ENCODE measurements at places on chromosomes 5 and 9.

DNA sequence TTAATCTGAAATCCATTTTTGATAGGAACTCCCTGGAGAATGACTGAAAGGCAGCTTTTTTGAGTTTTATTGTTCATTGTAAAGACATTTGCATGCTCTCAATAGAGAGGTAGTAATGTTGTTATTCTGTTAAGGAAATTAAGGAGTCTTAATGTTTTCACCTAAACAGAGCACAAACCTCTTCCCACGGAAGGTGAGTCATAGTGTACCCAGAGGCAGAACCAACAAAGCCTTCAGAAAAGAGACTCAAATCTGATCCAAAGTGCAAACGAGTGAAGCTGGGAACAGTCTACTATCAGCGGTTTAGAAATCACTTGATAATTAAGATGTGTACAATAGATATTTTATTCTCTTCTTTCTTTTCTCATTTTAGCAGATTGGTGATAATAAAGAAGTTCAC lies 470.5 kb downstream of the PLK2 start:
- no peak for DNase-seq

DNA sequence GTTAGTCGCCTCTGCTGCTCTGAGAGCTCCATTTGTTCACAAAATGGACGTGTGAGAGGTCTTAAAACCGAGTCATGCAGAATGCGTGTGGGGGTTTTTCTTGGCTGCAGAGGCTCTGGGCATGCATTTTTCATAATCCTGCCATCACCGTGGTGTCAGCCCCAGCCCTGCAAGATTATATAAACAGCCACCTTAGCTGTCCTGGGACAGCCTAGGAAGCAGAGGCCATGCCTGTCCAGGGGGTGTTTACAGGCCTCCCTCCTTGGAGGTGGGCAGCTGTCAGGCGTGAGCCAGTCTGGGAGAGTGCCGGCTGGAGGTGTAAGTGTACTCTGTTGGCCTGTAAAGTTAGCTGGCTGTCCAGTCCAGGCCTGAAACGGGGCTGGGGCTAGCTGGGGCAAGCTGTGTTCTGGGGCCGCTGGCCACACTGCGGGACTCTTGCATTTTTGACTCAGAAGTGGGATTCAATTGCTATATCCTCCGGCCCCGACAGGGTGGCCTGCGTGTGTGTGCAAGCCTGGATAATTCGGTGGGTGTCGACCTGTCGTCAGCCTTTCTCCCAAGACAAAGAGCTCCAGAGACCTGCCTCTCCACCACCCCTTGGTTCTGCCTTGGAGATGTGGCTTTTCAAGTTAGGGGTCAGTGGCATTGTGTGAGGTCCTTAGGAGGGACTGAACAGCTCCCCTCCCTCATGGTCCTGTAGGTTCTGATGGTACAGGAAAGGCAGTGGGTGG lies 2.4 kb downstream of the WNK2 start:
- DNase-seq, result no peak

GRCh38 chr9:89340332-89340731 lies 22.0 kb downstream of the SECISBP2 start:
- DNase-seq, result no peak

GRCh38 chr5:154686490-154686889 lies 68.7 kb upstream of the LARP1 start:
- DNase-seq, result no peak

GRCh38 chr5:158802941-158803341 lies 296.8 kb downstream of the EBF1 start:
- no peak for DNase-seq

DNA sequence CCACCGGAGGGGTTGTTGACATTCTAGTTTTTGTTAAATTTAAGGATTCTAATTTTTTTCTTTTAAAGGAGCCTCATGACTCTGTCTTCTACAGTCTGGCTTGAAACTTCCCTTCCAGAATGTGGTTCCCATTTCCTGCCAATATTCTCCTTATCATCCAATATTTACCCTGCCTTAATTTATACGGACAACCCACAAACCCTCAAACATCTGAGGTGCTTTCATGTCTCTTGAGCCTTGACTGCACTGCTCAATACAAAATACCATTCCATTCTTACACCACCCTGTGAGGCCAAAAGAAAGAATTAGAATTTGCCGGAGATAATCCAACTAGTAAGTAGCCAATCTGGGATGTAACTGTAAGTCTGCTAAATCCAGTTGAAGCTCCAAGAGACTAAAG lies 346.5 kb downstream of the SPOCK1 start:
- no peak for DNase-seq

- DNase-seq, result no peak
Observed at GRCh38 chr9:4334410-4334813, 34.5 kb upstream of the GLIS3 start.

DNA sequence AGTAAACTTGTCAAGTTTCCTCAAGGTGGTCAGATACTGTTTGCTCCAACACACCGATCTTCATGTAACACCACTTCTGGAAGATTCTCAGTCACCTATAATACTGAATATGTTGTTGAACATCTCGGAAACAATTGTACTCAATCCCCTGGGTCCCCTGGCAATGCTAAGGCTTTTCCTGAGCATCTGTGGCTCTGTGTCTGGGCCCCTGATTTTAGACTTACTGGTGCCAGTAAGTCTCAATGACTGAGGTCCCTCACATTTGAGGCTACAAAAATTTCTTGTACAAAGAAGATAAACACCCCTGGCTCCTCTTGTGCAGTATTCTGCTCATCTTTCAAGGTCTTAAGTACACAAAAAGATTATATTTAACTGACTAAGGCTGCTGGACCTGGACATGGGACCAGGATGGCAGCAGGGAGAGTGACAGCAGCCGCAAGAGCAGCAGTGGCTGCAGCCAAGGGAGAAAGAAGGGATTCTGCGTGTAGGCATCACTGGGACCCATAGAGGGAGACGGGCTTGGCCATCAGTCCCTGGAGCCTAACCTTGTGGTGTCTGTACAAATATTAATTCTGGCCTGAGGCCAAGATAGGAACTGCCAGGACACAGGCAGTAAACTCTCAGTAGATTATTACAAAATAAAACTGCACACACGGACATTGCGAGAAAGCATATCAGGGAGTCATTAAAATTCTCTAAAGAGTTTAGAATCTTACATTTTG lies 49.0 kb upstream of the TNPO1 start:
- DNase-seq, result no peak

DNA sequence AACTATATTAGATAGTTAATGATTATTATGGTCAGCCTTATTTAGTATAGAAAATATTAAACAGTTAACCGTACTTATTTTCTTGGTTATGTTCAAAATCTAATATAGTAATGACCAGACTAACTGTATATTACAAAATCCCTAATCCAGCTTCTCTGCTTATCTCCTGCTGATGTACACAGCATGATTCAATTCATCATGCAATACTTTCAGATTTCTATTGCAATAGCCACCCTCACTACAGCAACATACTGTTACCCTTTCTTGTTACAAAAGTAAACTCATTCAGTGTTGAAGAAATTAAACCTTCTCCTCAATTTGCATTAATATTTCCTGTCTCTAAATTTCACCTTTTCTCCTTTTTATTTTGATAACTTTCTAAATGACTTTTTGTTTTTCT lies 1375.0 kb upstream of the NUDT12 start:
- DNase-seq, result no peak

- no peak for DNase-seq
Observed at GRCh38 chr5:172443441-172444109, 10.8 kb downstream of the SH3PXD2B start.

- peak; percentile 50 for DNase-seq
Observed at GRCh38 chr9:109903515-109904138, 123.6 kb downstream of the PALM2AKAP2 start.

DNA sequence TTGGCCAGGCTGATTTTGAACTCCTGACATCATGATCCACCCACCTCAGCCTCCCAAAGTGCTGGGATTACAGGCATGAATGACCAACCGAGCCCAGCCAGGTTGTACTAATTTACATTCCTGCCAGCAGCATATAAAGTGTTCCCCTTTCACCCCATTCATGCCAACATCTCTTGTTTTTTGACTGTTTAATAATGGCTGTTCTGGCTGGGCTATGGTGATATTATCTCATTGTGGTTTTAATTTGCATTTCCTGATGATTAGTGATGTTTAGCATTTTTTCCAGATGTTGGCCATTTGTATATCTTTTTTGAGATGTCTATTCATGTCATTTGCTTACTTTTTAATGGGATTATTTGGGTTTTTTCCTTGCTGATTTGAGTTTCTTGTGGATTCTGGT lies 87.3 kb downstream of the INVS start:
- DNase-seq, result no peak

DNA sequence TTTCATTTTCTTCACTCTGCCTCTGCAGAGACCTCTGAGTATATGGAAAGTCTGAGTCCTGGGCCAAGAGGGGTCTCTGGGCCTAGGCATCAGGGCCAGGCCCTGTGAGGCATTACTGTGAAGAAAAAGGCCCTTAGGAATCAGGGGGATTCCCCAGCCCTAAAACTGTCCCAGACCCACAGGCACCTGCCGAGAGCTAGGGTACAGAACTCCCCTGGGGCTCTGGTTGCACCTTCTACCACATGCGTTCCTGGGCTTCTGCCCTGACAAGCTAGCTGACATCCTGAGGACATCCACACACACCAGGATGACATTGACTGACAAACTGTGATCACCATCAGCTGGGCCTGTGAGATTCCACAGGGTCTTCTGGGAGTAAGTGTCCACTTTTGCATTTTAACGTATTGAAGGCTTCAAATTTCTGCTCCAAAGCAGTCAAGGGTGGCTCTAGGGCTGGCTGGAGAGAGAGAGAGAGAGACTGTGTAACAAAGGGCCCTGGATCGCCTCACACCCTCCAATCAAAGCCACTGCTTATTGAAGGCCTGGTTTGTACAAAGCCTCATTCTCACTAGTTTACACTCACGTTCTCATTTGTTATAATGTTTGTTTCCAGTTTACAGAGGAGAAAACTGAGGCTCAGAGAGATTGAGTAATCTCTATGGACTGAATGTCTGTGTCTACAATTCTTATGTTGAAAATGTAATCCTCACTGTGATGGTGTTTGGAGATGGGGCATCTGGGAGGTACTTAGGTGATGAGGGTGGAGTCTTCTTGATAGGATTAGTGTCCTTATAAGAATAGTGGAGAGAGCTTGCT lies 45.1 kb downstream of the TGFBI start:
- no peak for DNase-seq

DNA sequence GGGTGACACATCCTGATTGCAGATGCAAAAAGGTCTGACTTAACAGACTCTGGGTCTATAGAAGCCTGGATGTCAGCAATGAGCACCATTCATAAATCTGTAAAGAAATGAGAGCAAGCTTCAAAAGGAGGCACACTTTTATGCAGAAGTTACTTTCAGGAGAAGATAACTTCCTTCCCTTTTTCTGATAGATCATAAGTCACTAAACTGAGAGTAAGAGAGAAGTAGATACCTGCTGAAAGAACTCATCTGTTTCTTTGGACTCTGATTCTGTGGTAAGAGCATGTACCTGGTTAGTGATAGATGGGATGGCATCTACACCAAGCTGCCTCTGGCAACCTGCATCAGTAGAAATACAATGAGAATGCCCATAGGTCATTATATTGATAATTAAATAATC lies 525.6 kb downstream of the CETN3 start:
- DNase-seq, result no peak

GRCh38 chr5:158383486-158383885 lies 524.5 kb upstream of the CLINT1 start:
- DNase-seq, result no peak

GRCh38 chr5:58410441-58410840 lies 49.4 kb downstream of the PLK2 start:
- no peak for DNase-seq

DNA sequence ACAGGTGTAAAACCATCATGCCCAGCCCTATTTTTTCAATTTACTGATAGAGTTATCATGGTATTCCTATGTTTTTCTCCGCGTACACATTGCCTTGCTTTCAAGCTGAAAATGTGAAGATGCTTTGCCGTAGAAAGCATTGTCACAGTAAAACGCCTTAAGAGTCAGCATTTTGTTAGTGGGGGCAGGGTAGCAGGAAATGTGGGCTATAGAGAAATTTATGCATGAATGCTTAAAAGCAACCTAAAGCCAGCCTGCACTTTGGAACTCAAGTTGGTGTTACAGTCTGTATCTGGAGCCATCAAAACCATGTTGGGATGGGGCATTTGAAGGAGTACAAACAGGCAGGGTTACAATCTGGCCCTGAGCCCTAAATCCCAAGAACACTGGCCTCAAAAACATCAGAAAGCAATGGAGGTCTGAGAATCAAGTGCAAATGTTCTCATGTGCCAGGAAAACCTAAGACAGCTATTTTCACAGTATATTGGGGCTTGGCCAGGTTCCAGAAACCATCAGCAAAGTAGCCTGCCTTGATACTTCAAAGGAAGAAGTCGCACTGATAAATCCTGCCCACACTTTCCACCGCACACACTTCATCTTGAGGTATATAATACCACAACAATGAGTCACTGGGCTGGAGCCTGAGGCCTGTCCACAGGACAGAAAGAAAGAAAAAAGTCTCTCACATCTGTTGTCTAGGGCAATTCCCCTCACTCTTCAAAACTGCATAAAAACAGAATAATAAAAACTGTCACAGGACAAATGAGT lies 313.8 kb downstream of the ENC1 start:
- DNase-seq, result peak; percentile 42

DNA sequence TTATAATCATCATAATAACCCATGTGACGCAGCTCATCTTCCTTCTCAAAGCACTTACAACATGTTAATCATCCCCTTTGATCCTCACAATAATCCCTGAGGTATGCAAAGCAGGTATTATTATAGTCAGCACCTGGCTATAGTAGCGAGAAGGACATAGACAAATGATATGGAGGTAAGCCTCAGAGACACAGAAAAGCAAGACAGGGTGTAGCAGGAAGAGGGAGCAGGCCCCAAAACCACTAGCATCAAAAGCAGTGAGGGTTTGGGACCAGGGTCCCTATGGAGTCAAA lies 139.2 kb upstream of the SLC30A5 start:
- DNase-seq, result no peak

DNA sequence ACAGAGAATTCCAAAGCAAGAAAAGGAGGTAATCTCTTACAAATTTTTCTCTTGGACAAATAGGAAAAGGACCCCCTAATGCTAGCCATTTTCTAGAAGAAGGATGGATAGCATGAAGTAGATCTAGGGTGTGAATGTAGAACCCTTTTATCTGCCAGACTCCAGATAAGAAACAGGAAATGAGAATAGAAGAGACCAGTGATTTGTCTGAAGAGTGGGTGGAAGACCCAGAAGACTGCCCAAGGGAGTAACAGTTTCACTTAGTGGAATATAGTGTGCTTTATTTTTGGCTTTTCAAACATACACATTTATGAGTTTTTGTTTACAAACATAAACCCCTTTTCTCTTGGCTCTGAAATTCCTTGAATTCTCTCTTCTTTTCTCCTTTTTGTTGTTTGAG lies 25.0 kb downstream of the ECM2 start:
- no peak for DNase-seq

Measured in CD4-positive, alpha-beta T cell treated with Interleukin-6 at 100 ng/mL for 8 hours (primary cell).